Astrocyte of the spinal cord (primary cell): ENCODE measurements at places on chromosomes 2 and 18.
A peak's percentile ranks its signal among the peaks of the same experiment; 100 is the strongest.

DNA sequence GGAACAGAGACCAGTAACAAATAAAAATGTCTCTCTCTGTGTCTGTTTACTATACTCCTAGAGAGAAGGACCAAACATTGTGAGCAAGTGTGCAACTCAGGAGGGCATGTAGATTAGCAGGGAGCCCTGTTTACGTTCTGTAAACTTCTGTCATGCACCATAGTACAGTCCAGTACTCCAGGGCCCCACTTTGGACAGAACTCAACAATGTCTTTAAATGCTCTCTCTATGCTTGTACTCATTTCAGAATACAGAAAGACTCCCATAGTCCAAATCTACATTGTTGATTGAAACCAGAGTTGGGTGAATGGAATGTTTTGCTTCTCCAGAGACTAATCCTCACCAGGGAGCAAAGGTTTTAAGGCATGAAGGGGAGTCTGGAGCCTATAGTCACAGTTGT is 934.8 kb downstream of the NRXN1 start:
- no peak for DNase-seq

DNA sequence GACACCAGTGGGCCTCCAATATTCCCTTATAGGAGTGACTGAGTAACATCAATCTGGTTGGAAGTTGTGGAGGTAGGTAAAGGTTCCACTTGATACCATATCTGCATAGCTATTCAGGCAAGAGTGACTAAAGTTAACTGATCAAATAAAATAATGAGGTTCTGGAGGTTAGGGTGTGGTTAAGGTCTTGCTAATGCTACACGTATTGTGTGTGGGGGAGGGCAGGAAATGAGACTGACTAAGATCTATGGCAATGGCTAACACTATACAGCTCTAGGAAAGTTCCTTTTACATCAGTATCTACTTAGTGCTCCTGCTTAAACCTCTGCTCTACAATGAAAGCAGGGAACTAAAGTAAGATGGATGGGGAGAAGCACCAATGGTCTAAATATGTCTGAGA is 149.1 kb upstream of the MGAT5 start:
- no peak for DNase-seq

GRCh38 chr2:217066510-217067270 is 206.8 kb upstream of the TNP1 start:
- DNase-seq: no peak

DNA sequence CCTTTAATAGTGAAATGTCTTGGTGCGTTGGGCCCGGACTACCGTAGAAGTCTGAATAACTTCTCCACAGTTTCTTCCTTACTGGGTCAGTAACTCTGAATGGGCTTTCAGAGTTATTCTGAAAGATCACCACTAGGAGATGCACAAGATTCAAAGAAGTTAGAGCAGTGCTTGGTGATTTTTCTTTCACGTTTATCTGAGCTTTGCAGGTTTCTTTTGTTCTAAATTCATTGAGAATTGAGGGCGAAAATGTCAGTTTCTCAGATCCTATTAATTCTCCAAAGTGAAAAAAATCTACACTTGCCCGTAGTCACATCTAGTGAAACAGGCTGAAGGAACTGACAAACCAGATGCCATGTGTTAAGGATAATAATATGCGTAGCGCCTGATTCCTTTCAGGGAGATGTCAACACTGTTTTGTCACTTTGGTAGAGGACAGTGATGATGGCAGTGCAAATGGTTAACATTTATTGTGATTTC is 70.1 kb downstream of the QPCT start:
- DNase-seq: peak; percentile 80

DNA sequence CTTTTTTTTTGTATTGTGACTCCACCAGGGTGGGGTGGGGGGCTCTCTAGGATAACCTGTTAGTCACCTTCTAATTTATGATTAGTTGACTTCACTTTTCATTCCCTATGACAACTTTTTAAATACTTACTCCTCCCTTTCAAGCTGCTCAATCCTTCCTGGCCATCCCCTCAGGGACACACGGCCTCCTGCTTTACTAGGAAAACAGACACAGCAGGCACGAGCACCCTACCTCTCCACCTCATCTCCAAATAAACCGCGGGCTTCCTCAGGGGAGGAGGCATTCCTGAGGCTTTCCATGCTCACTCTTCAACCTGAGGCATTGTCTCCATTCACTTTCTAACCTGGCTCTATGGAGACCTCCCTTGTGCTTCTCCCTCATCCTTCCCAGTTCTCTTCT is 33.0 kb downstream of the B4GALT6 start:
- no peak for DNase-seq

DNA sequence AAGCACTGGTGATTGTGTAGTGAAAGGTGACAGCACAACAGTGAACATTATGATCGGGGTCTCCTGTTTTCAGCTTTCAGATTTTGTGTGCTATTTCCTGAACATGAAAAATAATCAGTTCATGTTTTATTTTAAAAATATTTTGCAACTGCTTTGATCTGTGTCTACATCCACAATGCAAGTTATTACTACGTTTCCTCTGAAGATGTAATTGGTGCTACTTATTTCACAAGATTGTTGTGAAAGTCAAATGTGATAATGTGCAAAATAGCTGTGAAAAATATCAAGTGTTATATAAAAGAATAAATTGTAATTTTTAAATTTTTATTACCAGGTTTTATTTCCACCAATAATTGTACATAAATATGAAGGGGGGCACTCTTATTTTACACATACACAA is 6.1 kb upstream of the GCA start:
- no peak for DNase-seq

GRCh38 chr2:238030422-238031155 is 30.2 kb upstream of the SCLY start:
- no peak for DNase-seq

DNA sequence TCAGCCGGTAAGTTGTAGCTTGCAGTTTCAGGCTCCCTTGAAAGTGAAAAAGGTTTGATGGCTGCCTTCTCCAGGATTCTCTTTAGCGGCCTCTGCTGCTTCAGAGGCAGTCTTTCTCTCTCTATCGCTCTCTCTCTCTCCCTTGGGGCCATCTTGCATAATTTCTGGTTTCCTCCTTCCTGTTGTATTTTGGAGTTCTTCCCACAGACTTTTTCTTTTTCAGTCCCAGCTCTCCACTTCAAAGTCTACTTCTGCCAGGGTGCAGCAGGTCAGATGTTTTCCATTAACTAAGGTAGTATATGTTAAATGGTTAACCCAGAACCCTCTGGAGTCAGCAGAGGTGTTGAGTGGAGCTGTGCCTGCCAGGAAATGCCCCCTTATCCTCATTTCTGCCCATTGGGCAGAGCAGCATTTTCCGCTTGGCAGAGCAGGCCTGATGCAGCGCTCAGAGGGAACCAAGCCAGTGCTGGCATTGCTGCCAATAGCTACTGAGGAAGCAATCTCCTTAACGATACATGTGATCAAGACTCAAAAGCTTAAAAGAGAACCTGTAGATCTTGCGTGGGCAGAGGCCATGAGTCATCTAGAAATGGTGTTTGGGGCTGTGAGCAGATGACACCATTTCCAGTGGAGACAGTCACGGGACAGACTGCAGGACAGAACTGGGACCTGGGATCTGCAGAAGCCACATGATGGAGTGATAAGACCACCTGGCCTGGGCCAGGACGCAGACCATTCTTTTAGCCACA is 20.8 kb downstream of the DBI start:
- DNase-seq: peak; percentile 69

- no peak for DNase-seq
Measured at GRCh38 chr2:195498176-195498575, 158.8 kb upstream of the SLC39A10 start.

DNA sequence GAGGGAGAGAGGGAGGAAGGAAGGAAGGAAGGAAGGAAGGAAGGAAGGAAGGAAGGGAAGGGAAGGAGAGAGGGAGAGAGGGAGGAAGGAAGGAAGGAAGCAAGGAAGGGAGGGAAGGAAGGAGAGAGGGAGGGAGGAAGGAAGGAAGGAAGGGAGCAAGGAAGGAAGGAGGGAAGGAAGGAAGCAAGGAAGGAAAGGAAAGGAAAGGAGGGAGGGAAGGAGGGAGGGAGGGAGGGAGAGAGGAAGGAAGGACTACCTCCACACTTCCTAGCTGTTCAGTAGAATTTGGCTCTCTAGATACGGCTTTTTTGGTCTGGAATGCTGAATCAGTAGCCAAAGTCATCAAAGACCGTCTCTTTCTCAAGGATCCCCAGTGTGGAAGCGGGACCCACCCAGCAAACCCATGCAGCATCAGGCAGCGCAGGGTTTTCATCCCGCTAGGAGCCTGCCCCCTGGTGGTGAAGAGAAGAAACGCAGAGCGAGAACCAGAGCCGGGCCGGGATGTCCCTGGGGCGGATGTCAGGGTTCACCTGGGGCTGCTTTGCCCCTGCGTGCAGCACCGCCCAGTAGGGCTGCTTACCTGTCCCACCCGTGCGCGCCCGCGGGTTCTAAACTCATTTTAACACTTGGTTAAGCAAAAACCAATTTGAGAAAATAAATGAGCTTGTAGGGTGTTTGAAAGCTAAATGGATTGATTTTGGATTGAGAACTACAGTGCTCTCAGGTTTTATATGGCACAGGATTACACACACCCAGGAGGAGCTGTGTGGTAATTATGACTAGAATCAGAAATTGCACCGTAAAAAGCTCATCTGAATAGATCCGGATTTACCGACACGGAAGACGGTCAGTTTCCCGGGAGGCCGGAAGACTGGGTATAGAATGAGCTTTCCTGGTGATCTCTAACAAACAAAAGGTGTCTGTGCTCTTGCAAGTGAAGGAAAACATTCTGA is 48.1 kb upstream of the ARL4C start:
- DNase-seq: peak; percentile 69

DNA sequence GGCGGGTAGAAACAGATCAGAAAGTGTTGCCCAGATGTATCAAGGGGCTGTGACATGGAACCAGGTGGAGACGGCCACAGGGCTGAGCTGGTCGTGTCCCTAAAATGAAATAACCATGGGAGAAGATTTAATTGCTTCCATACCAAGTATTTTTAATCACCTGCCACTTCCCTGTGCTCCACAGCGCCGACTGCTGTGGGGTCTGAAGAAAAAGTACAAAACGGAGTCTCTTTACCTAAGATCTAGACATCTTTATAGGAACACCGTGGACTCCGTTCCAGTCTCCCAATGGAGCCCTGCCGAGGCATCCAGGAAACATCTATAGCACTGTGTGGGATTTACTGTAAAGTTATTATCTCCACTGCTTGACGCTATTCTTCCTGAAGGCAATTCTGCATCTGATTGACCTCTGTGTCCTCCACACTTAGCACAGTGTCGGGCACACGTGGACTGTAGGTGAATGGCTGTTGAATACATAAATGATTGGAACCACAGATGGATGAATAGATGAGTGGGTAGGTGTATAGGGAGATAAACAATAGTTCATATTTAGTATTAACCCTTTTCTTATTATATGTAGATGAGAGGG is 21.6 kb upstream of the GYPC start:
- no peak for DNase-seq

GRCh38 chr2:145012214-145012670 is 492.3 kb upstream of the ZEB2 start:
- DNase-seq: peak; percentile 76

DNA sequence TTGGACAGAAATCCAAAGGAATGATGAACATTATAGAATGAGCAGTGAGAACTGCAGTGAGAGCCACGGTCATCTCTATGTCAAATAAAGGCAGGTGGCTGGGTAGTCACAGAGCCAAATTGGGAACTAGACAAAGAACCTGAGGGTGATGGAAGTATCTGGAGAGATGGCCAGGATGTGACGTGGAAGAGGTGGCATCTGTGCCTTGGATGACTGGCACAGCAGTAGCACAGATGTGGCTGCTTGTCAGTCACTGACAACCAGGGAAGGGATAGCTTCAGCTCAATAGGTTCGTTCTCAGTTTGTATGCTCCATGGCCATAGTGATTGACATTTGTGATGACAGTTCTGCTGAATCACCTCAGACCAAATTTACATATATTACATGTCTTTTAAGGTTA is 172.3 kb downstream of the PARD3B start:
- no peak for DNase-seq

GRCh38 chr18:50338715-50339114 is 36.1 kb upstream of the SKA1 start:
- no peak for DNase-seq

- DNase-seq: peak; percentile 43
Measured at GRCh38 chr18:65753520-65753919, 2.7 kb downstream of the CDH7 start.

DNA sequence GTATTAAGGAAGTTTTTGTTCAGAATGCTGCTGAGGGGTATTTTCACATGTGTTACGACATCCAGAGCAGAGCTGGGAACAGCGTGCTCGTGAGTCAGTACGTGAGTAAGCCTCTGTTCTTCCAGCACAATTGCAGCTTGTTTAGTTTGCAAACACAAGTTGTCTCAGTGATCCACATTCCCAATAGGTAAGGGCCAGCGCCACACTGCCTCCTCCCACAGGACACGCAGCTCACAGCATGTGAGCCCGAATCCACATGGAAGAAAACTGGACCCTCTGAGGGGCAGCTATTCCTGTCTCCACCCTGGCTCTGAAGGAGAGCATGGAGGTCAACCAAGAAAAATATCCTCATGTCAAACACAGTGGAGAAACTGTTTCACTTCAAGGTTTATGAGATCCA is 173.9 kb upstream of the PID1 start:
- peak; percentile 98 for DNase-seq

DNA sequence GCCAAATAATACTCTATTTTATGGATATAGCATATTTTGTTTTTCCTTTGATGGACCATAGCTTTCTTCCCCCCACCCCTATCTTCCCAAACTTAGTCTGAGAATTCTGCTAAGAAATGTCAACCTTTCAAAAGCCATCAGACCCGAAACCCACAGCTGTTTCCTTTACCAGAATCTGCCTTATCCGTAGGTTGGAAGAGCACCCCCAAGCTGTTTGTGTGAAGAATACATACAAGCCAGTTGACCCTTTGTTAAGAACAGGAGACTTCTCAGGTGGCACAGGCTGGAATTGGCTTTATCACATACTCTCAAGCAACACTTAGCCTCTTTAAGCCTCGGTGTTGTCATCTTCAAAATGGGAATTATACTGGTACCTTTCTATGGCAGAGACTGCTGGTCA is 135.1 kb downstream of the ACTR3 start:
- DNase-seq: no peak
